ENCODE measurements at places on chromosomes 2 and 18.

DNA sequence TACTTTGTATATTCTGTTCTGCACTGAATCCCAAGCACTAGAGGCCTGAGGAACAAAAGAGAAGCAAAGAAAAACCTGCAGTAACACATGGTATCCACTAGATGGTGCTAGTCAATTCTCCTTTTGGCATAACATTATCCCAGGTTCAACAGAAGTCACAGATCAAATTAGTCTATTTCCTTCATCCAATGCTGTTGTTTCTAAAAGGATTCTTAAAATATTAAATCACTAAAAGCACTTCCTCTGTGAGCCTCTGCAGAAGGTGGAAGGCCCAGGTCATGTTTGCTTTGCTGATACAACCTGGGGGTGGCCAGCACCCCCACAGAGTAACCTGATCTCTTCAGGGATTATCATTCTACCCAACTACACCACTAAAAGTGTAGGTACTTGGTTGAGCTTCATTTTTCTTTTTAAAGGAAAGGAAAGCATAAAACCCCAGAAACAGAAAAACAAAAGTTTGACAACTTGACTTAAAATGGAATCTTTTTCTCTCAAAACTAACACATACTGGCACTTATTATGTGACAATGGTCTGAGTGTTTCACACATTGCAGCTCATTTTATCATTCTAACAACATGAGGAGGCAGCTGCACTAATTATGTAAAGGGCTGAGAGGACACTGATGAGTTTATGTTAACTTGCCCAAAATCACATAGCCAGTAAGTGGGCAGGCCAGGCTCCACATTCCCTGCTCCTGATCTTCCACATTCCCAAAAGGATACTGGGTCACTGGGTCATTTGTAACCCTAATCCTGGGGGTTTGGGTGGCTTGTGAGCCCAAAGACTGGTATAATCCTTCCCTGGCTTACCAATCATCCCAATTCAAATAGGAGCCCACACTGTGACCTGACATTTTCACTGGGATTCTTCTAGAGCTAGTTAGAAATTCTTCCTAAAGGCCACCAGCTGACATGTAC lies 66.8 kb upstream of the DNER start:
- DNase-seq: no peak

GRCh38 chr18:23803755-23804154 lies 114.5 kb downstream of the LAMA3 start:
- no peak for DNase-seq

- DNase-seq: no peak
Measured at GRCh38 chr2:26904839-26905238, 56.9 kb downstream of the DPYSL5 start.

DNA sequence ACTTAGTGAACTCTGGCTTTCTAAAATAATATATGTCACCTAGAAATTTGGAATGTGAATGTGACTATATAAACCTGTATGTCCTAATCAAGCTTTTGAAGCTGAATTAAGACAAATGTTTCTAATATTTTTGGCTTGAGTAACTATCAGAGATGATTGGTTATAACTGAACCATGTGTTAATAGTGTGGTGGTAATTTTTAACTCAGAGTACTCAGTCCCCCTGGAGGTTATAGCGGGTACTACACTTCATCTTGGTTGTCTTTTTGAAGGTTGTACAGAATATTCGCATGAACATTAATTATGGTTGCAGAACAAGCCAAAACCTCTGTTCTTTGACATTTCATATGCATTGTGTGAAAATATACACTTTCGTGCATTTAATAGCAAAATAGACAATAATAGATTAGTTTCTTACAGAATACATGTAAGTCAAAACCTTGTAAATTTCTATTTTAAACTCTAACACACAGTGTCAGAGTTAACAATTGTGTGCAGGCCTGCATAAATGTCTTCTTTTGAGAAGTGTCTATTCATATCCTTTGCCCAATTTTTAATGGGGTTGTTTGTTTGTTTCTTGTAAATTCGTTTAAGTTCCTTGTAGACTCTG lies 86.0 kb downstream of the OSBPL6 start:
- DNase-seq: no peak

DNA sequence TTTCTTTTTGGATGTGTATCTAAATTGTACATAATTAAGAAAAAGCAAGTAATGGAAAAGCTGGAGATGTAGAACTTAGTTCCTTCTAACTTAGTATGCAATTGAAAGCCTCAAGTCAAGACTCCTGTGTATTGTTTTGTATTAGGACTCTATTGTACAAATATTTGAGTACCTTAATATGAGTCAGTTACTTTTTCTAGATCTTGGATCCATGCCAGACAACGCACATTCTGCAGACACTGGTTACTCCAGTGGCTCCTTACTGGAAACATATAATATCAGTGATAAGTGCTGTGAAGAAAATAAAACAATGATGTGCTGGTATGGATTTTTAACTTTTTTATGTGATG lies 1.5 kb downstream of the SLC39A10 start:
- no peak for DNase-seq

- no peak for DNase-seq
Measured at GRCh38 chr18:12895626-12896025, 11.6 kb upstream of the PTPN2 start.

GRCh38 chr2:235727891-235728799 lies 234.3 kb downstream of the AGAP1 start:
- DNase-seq: no peak

DNA sequence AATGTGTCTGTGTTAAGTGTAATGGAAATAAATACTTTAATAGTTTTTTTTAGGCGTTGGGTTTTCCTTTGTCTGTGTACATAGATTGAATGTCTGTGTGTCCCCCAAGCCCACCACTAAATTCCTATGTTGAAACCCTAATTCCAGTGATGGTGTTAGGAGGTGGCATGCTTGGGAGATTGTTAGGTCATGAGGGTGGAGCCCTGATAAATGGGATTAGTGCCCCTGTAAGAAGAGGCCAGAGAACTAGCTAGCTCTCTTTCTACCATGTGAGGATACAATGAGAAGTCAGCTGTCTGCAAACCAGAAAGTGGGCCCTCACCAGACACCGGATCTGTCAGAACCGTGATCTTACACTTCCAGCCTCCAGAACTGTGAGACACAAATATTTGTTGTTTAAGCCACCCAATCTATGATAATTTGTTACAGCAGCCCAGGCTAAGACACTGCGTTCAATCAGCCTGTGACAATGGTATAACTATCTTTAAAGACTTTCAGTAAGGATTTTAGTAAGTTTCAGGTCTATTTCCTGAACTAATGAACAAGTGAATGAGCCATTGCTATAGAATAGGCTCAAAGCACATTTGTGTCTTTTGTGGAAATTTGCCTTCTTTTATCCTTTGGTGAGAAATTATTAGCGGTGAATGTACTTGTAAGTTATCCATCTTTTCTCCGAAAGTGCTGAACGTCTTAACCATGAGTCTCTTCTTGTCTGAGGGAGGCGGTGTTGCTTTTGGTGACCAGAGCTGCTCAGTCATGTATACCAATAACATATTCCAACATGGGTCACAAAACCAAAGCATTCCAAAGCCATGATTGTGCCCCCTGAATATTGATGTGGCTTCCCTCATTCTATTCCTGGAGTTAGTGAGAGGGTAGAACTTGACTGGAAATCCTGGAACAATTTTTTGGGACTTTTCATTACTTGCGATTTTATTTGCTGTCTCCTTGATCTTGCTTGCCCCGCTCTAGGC lies 29.6 kb upstream of the IL1R1 start:
- DNase-seq: no peak

All from stimulated activated CD4-positive, alpha-beta T cell treated with anti-CD3 and anti-CD28 coated beads, TNF-alpha, amount 100 ng/mL, for 4 hours (primary cell).